ENCODE measurements at places on chromosomes 5 and 9.

GRCh38 chr5:172647352-172648012 lies 6.4 kb downstream of the NEURL1B start:
- DNase-seq: no peak

DNA sequence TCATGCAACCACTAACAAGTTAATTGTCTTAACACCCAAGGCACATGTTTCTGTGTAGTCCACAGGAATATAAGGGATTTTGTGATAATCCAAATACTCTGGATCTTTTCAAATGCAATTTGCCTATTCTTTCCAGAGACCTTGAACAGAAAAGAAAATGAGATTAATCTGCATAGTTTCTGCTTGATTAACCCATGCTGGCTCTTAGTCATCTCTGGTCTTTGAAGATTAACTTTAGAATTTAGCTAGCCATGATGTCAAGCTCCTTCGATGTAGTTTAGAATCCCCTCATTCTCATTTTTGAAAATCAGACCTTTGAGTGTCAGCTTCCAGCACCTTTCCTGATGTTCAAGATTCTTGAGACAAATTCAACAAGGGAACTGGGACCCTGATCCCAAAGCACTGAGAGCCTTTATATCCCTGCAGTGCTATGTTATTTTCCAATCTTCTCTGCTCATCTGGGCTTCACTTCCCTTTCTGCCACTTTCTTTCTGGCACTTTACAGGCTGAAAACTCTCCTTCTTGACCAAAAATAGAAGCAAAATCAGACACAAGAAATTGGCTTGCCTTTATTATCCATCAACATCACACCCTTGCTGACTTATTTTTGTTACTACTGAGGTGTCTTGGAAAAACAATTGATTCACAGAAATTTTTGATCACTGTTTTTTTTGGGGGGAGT lies 155.5 kb downstream of the PALM2AKAP2 start:
- DNase-seq: peak; percentile 25

- DNase-seq: no peak
Measured at GRCh38 chr5:179241764-179242370, 103.4 kb downstream of the ADAMTS2 start.

GRCh38 chr5:122182491-122182921 lies 53.2 kb downstream of the ZNF474 start:
- peak; percentile 83 for DNase-seq

DNA sequence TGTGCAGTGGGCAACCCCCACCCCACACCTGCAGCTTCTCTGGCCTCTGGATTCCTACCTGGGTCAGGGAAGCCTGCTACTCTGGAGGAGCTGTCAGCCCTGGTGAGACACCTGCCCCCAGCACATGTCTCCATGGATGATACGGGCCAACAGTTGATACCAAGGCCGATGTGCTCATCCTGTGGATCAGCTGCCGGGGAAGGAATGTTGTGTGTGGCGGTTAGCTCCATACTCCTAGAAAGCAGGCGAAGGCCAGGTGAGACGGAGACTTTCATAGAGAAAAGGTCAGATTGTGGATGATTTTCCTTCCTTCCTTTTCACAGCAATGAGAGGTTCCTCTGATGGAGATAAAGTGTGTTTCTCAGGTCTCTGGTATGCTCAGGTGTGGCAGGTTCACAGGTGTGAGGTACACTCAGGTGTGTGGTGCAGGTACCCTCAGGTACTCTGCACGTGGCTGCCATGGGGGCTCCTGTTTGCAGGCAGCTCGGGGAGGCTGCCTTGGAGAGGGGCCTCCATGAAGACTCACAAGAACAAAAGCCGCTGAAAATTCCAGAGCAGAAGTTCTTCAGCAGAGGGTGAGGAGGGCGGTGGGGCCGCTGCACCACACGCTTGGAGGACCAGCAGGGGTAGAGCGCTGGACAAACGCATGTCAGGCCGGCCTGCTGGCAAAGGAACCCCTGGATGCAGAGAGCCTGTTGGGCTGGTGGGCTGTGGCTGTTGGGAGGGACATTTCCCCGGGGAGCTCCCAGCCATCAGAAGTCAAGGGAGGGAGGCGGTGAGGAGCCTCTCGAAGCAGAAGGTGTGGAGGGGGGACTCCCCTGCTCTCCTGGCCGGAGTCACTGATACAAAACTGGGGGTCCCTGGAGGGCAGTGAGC lies 5.1 kb upstream of the AHRR start:
- DNase-seq: no peak

DNA sequence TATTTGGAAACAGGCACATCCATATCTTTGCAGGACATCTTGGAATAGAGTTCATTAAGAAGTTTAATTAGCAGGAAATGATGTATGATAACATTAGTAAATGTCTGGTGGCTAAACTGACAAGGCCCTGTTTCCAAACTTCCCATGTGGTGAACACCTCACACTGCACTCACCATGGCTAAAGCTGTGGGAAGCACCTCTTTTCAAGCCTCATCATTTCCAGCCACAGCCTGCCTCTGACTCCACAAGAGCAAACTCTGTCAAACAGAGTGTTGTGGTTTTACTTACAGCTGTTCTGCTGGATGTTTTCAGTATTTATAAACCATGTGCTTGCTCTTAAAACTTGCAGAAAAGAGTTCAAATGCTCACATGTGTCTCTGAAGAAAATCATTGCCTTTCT lies 14.9 kb upstream of the NDUFB6 start:
- DNase-seq: no peak

- DNase-seq: no peak
Measured at GRCh38 chr9:89502038-89502601, 4.2 kb upstream of the SEMA4D start.

DNA sequence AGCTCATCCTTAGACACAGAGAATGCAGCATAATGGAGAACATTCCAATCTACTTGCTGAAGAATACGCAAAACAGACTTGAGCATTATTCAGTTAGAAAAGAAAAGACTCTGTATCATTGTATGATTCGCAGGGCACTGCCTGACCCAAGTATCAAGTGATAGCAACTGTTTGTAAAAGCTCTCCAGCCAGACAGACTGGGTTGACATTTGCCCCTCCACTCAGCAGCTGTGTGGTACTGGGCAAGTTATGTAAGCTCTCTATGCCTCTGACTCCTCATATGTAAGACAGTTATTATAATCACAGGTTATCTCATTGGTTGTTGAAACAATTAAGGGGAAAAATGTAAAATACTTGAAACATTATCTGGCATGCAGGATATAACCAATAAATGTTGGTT lies 505.0 kb downstream of the ELAVL2 start:
- DNase-seq: no peak

- no peak for DNase-seq
Measured at GRCh38 chr9:87718852-87719612, 6.9 kb upstream of the CTSL start.

DNA sequence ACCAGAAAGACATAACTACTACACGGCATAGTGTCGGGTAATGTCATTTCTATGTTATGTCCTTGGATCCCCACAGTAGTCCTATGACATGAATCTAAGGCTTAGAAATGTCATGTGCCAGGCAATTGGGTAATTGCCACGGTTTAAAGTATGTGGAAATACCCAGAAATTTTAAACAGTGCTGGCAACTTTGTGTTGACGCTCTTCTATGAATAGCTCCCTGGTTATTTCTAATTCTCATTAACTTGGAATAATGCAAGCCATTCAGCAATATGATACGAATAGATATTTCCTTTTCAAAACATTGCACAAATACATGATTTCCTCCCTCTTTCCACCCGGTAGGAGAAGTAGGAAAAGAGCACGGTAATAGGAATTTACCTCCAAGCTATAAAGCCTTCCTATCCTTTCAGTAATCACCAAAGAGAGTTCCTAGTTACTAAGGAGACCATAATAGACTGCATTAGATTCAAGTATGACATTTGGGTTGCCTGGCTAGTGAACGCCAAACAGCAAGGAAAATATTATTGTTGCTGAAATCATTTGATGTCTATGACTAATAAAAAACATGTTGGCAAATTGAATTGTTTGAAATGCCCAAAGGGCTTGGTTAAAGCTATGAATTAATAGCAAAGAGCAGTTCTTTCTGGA lies 168.4 kb downstream of the CCDC192 start:
- peak; percentile 16 for DNase-seq

DNA sequence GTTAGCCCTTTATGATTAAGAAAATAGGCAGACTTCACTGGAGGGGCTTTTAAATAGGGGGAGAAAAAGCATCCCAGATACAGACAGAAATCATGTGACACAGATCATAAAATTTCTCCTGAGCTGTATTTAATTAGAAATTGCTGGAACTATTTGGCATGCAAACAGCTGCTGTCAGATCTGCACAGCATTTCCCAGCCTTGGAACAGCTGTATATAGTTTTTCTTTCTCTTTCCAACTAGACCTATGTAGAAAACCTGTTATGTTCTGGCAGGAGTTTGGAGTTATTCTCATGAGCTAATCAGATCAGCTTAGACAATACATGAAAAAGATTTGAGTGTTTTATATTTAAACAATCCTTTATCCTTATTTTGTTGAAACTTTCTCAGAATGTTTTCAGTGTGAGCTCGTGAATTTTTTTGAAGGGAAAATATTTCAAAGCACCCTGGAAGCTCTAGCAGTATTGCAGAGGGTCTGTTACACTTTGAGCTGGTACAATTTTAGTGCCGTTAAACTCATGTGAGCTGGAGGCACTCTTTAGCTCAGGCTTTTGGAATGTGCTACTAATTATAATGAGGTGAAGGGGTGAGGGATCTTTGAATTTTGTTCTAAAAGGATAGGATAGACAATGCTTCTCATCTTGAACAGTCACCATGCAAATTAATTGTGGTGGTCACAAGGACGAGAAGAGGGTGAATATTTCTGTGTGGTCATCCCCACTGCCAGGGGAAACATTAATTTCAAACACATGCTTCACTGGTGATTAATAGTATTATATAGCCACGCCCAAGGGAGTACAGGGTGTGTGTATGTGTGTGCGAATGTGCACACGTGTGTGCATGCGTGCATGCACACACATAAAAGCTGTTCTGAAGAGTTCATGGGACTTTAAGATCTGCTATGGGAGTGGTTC lies 239.4 kb upstream of the FBXL7 start:
- peak; percentile 9 for DNase-seq

DNA sequence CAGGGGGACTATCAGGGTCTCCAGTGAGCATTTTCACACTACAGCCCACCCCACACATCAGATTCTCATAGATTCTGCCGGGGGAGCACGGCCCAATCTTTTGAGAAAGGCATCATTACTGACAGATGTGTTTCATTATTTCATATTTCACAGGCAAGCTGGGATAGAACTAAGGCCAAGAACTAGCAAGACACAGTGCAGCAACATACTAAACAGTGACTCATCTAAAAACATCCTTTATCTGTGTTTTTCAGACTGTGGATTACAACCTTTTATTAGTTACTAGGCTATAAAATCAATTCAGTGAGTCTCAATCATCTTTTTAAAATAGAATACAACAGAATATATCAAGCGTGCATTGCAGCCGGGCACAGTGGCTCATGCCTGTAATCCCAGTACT lies 59.8 kb downstream of the CPLANE1 start:
- DNase-seq: no peak

DNA sequence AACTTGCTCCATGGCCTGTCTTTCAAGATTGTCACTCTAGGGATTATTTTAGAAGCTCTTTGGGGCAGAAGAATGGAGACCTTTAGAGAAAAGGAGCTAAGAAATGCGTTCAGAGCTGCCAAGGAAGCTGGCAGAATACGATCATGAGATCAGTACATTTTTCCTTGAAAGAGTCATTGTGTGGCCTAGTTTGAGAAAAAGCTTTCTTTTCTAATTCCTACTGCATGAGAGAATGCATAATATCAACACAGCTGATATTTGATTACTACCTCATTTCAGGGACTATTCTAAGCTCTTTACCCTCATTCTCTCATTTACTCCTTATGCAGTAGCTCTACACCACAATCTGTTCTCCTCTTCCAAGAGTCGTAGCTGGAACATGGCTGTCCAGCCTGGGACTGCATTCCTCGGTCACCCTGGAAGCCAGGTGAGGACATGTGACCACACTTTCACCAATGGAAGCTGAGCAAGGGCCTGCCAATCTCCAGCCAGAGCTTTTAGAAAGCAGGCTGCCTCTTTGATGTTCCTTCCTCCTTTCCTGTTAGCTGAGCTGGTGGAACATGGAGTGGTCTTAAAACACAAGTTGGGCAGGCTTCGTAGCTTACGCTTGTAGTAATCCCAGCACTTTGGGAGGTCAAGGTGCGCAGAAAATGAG lies 99.3 kb upstream of the LHFPL2 start:
- DNase-seq: peak; percentile 38

GRCh38 chr9:85089188-85089969 lies 419.9 kb downstream of the NTRK2 start:
- no peak for DNase-seq

DNA sequence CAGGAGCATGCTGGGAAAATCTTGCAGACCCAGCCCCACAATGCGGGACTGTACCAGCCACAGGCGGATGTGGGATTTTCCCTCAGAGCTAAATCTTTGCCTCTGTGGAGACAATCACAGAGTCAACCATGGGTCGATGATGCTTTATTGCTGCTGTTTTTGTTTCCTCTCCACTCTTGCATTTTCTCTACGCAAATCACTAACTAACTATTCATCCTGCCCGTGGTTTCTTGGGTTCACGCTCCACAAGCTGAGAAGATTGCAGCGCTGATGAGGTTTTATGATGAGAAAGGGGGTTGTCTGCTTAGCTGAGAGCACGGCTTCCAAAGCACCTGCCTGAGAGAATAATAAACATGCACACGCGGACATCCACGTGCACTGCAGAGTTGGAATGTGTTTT lies 500.2 kb upstream of the ADAMTS16 start:
- DNase-seq: peak; percentile 85

DNA sequence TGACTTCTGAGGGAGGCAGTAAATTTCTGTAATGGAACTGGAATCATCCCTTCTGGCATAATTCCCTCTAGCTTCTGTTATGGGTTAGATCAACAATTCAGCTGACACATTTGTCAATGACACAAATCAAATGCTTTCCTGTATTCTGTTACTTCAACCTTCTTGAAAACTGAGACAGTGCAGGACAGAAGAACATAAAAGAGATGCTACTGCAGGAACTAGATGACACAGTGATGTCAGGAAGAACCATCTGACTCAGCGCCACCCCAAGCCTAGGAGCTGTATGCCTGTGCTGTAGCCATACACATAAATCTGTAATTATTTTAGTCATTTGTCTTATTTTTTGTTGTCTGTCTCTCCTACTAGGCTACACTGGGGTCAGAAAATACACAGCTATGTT lies 18.2 kb upstream of the CEP120 start:
- no peak for DNase-seq

DNA sequence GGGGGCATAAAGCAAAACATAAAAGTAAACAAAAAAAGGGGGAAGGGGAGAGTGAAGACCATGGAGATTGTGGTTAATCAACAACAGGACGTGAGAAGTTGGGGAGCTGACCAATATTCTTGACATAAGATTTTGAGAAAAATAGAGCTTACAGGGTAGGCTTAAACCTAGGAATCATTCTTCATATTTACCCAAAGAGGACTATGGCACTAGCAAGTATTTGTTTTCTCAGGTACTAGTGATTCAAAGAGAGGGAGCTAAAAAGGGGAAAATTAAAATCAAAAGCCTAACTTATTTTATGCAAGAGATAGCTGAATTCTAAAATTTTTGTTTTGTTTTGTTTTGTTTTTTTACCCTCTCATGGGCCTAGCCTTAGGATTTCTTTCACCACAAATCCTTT lies 427.5 kb downstream of the PIK3R1 start:
- DNase-seq: no peak

- DNase-seq: no peak
Measured at GRCh38 chr5:127840809-127841208, 137.6 kb downstream of the CCDC192 start.

GRCh38 chr5:33321026-33321425 lies 119.7 kb upstream of the TARS1 start:
- peak; percentile 78 for DNase-seq

GRCh38 chr9:92749934-92750315 lies 14.7 kb downstream of the BICD2 start:
- DNase-seq: no peak
